ENCODE measurements at places on chromosomes 2 and 18.

GRCh38 chr18:61882296-61883004 is 10.4 kb downstream of the RNF152 start:
- DNase-seq, result no peak

- DNase-seq, result no peak
Observed at GRCh38 chr2:429575-430254, 141.8 kb upstream of the ALKAL2 start.

DNA sequence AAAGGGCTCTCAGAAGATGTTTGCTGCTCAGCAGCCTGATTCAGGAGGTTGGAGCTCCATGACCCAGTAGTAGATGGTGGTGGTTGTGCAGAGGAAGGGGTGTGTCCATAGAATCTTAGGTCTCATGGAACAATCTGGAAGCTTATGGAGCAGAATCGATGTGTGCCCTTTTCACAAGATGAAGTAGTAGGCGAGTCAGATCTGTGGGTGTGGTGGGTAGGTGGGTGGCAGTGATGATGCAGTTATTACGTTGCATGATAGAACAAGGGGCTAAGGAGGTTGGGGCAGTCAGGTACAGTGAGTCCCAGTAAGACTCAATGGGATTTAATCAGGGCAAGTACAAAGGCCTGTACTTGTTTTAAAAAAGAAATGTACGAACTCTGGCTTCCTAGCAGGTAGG is 9.1 kb downstream of the TET3 start:
- no peak for DNase-seq

DNA sequence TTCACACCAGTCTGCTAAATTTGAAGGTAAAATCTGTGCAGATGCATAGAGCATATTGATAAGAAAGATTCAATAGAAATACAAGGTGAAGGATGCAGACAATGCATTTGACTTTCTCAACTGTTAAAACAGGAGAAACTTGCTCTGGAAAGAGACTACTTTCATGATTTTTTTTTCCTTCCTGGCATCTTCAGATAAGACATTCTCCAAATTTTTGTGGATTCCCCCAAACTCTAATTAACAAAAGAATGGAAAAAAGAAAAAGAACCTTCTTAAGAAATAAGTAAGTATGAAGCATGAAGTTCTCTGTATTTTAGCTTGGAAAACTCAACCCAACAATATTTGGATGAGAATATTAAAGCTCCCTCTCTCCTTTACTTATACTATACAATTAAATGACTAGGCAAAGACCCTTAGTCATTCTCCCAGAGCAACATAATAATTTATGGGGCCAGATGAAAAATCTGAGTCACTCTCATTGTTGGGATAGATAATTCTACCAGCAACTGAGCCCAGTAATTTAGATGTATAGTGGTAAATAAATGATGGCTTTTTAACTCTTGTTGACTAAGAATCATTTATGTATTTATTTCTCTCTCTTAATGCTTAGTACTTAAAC is 298.7 kb upstream of the COL3A1 start:
- DNase-seq, result no peak

GRCh38 chr2:234289834-234290590 is 206.9 kb downstream of the ARL4C start:
- no peak for DNase-seq

- no peak for DNase-seq
Observed at GRCh38 chr2:573025-573424, 104.2 kb downstream of the TMEM18 start.

DNA sequence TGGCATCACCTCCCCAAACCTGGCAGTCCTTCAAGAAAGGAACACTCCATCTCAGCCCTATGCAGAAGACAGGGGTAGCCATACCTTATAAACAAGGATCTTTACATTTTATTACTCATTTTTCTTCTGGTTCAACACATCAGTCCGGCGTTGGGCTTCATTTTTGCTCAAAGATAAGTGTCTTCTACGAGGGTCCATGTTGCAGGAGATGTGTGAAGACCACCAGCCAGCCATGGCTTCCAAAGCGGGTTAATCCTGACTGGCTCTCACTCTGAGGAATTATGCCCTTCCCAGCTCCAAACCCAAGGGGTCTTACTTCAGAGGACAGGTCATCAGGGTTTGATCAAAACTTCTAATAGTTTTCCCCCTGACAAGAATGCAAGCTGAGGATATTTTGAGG is 23.9 kb upstream of the GNAL start:
- no peak for DNase-seq

DNA sequence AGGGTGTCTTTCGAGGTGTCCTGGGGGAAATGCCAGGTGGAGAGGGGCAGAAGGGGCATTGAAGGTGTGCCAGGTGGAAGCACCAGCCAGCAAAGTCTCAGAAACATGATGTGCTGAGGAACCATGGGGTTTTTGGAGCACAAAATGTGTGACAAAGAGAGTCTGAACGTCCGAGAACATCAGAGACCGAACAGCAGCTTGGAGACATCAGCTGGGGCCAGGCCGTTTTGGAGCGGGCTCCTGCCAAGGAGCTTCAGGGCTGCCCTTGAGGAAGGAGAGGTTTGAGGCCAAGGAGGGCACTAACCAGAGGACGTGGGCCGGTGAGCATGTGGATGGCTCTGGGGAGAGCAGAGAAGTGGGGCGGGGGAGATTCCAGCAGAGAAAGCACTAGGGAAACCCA is 5.3 kb upstream of the MBP start:
- DNase-seq, result no peak

DNA sequence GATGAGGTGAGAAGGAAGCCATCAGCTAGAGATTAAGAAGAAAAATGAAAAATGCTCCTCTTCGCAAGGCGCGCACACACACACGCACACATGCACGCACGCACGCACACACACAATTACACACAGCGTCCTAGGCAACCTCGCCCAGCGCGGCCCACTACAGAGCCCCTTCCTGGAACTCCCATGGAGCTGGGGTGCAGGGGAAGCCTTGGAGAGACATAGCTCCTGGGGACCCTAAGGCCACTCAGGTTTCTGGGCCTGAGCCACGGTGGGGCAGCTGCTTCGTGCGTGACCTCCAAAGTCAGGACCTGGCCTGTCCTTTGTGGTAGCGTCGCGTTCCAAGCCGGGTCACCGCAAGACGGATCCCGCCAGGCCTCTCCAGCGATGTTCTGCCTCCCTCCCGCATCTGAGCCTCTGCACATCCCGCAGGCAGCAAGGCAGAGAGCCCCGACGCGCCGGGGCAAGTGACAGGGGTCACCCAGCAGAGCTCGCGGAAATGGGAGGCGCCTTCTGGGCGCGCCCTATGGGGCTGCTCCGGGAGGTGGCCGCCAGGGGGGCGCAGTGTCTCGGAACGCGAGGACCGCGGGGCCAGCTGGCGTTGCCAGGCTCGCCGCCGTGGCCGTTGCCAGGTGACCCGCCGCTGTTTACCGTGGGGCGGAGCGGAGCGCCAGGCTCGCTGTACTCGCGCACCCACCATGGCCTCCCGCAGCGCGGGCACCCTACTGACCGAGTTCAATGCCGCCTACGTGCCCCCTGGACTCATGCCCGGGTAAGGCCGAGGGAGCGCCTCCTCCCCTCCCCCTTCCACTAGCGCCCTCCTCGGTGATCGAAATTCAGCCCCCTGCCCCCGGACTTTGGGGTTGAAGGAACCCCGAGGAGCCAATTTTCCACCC is 79.0 kb downstream of the CIB4 start:
- no peak for DNase-seq

GRCh38 chr2:120915670-120916069 is 180.0 kb downstream of the GLI2 start:
- DNase-seq, result no peak

Data from GM12864 (cell line).